CD4-positive, alpha-beta T cell treated with Interleukin-2 at 100 ng/mL for 4 hours (primary cell): ENCODE measurements at places on chromosomes 2 and 18.

- DNase-seq, result no peak
Measured at GRCh38 chr2:74585406-74586185, 31.1 kb downstream of the DOK1 start.

DNA sequence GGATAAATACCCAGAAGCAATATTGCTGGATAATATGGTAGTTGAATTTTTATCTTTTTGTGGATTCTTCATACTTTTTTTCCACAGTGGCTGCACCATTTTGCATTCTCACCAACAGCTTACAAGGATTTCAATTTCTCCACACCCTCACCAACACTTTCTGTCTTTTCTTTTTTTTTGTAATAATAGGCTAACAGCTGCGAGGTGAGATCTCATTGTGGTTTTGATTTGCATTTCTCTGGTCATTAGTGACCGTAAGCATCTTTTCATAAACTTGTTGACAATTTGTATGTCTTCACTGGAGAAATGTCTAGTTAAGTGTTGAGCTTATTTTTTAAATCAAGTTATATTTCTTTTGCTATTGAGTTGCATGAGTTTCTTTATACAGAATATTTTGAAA is 17.6 kb upstream of the SLC9A2 start:
- no peak for DNase-seq

- no peak for DNase-seq
Measured at GRCh38 chr2:225471039-225471438, 71.5 kb downstream of the NYAP2 start.

- DNase-seq, result no peak
Measured at GRCh38 chr2:137947032-137947727, 17.1 kb upstream of the HNMT start.

GRCh38 chr2:234797566-234798250 is 154.1 kb upstream of the SH3BP4 start:
- no peak for DNase-seq

- DNase-seq, result peak; percentile 71
Measured at GRCh38 chr2:26745609-26746327, 18.3 kb upstream of the SLC35F6 start.

DNA sequence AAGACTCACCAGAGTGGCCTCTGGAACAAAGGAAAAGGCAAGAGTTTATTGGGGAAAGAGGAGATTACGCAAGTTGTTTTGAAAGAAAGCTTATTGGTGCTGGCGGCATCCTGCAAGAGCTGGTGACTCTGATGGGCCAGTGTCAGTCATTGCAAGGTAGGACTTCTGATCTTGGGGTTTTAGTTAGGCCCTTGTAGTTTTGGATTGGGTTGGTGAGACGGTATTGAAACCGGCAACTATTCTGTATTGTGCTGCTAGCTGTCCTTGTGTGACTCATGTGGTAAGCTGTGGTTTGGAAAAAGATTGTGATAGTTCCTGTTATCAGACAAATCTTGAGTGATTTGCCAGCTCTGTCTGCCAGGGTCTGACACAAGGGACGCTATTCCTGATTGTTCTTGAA is 159.1 kb upstream of the PIEZO2 start:
- DNase-seq, result no peak

DNA sequence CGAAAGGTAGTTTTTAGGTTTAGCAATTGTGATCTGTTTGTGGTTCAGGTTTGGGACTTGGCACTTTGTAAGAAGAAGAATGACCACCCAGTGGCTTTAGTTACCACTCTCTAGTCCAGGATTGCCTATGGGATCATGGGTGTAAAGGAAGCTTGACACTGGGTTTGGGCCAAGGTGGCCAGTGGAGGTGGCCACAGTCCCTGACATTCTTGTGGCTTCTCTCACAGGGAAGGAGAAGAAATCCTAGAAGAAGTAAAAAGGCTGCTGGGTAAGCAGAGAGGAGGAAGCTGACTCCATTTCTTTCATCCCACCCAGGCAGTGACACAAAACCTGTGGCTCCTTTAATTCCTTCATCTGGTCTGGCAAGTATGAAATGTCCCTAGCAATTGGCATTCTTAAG is 394.7 kb downstream of the CLIP4 start:
- DNase-seq, result no peak

GRCh38 chr2:8334866-8335325 is 347.0 kb upstream of the ID2 start:
- DNase-seq, result no peak

GRCh38 chr18:5419030-5419429 is 123.5 kb upstream of the ZBTB14 start:
- no peak for DNase-seq

DNA sequence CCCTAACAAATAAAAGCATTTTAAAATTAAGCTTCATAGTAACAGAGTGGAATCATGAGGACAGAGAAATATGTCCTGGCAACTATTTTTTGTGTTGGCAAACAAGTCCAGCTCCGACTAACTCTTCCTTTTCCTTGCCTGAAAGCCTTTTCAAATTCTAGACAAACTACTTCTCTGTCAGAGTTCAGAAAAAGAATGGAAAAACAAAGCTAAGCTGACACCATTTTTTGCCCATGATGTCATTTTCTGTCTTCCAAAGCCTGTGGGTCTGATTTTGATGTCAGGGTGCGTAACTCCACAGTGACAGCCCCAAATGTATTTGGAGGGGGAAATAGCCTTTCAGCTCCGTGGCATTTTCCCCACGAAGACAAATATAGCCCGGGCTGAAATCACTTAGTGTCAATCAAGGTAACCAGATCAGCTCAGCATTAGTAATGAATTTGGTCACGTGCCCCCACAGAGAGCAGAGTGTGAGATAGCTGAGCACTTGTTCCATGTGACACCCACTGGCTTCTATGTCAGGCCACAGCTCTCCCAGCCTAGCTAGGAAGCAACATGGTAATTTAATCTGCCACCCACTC is 233.0 kb upstream of the SIX2 start:
- no peak for DNase-seq

- DNase-seq, result no peak
Measured at GRCh38 chr2:27379383-27379835, 1.1 kb downstream of the ZNF513 start.

DNA sequence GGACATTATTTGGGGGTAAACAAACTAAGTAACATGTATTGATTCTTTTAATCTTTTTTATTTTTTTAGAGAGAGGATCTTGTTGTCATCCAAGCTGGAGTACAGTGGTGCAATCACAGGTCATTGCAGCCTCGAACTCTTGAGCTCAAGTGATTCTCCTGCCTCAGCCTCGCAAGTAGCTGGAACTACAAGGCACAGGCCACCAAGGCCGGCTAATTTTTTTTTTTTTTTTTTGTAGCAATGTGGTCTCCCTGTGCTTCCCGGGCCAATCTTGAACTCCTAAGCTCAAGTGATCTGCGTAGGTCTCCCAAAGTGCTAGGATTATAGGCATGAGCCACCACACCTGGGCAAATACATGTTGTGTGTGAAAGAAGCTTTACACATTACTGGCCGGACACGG is 29.6 kb downstream of the OLA1 start:
- DNase-seq, result no peak

- no peak for DNase-seq
Measured at GRCh38 chr18:29879763-29880162, 1162.8 kb downstream of the DSC3 start.

GRCh38 chr2:107380912-107381311 is 445.8 kb upstream of the RGPD4 start:
- DNase-seq, result no peak

GRCh38 chr18:44213293-44213692 is 467.4 kb upstream of the SETBP1 start:
- DNase-seq, result no peak

- no peak for DNase-seq
Measured at GRCh38 chr2:12759248-12759647, 42.5 kb downstream of the TRIB2 start.

GRCh38 chr2:136115183-136115761 is 2.7 kb downstream of the CXCR4 start:
- no peak for DNase-seq

DNA sequence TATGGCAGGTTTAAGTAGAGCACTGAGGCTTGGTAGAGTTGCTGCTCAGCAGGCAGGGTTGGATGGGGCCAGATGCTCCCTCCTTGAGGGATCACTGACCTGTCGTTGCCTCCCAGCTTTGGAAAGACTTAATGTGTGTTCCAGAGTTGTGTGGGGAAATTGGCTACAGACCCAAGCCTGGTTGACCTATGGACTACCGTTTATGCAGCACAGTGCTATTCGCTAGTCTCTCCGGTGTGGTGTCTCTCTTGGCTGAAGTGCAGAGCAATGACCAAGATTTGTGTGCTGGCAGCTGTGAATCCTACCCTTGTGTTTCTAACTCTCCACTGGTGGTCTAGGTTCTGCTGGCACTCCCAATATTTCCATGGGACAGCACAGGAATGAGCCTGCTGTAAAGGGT is 29.8 kb upstream of the SLC4A10 start:
- DNase-seq, result no peak

- no peak for DNase-seq
Measured at GRCh38 chr18:74945774-74946545, 263.0 kb downstream of the PTGR3 start.

- DNase-seq, result no peak
Measured at GRCh38 chr2:205995260-205995659, 90.7 kb downstream of the INO80D start.

DNA sequence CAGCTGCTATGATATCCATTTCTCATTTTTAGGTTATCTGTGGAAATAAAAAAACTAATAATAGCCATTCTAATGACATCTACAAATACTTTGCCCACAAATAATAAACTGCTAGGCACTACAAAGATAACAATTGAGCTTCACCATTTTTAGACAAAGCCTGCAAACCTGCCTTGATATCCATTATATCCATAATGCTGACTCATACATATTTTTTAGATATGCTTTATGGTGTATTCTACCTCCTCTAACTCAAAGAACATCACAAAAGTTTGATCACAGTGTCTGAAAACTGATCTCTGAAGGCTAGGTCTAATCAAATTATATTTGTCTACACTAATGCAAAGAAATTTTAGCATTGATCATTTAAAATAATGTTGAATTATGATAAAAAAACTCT is 138.4 kb downstream of the HNMT start:
- no peak for DNase-seq

- peak; percentile 39 for DNase-seq
Measured at GRCh38 chr2:61177727-61178549, 15.9 kb downstream of the C2orf74 start.

GRCh38 chr2:37674946-37675345 is 3.5 kb upstream of the CDC42EP3 start:
- DNase-seq, result no peak

DNA sequence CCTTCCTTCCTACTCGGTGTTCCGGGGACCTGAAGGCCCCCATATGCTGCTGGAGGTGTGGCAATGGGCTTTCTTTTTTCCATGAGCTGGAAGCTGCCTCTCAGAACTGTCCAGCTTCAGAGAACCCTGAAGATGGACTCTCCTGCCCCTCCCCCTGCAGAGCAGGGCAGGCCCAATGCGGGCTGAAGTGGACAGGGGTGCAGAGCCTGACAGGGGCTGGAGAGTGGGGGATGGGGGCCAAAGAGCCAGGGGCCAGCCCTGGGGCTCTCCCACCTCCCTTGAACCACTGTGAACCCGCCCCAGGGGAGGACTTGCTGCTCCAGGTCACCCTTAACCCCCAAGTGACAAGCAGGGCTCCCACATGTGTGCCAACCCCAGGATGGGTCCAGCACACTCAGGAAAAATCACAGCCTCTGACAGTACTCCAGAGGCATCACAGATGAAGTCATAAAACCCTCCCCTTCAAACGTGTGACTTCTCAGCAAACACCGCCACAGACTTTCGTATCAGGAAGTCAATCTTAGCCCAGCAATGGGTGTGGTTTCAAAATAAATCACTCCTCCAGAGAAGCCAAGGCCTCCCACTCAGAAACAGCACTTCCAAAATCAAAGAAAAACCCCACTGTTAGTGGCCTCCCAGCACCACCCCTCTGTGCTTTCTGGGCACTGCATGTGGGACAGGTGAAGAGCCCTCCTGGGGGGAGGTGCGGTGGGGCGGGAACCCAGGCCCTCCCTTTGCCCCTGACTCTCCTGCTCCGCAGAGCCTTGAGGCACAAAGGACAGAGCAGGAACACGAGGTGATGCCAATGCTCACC is 135.8 kb downstream of the HDAC4 start:
- DNase-seq, result peak; percentile 88

GRCh38 chr2:61471905-61472805 is 1.3 kb upstream of the USP34 start:
- DNase-seq, result peak; percentile 34

- no peak for DNase-seq
Measured at GRCh38 chr2:163341426-163341825, 394.4 kb downstream of the FIGN start.

DNA sequence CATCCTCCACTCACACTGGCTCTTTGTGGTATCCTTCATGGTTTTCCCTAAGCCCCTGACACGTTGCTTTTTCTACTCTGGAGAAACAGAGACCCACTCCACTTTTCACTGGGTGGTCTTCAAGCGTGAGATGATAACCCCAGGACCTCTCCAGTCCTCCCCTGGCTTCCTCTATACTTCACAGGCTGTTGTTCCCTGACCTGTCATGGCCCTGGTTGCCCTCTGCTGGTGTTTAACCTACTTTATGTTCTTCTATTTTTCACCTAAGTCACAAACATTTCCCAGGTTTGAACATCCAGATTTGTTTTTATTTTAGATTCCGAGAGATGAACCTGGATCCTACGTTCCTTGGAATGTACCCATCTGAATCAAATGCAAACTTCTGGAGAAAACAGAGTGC is 84.5 kb downstream of the AOX1 start:
- no peak for DNase-seq

- no peak for DNase-seq
Measured at GRCh38 chr2:133503927-133504326, 64.3 kb downstream of the NCKAP5 start.

DNA sequence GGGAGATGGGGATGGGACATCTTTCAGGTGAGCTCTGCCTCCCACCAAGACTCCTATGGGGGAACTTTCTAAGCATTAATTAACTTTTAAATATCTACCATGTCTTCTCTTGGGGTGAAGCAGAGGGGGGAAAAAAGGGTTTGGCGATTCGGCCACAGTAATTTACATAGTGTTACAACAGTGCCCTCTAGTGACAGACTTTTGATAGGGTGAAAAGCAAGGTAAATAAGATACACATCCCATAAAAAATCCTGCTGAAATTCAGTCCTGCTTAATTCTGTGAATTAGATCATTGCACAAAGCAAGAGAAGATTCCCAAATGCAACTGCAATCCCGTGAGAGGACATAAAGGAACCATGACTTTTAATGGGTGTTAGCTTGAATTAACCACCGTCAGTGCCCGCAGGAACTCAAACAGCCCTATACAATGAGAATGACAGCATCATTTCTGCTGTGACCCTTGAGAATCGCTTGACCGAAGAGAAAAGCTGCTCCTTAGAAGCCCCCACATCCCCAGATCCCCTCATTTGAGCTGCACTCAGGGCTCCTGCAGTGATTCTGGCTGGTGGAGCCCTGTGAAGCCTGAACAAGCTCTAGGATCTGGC is 32.8 kb downstream of the FAM124B start:
- DNase-seq, result peak; percentile 46

GRCh38 chr2:147789287-147789686 is 55.5 kb upstream of the ACVR2A start:
- no peak for DNase-seq

GRCh38 chr2:83594241-83595120 is 864.6 kb downstream of the SUCLG1 start:
- DNase-seq, result no peak
